ENCODE measurements at places on chromosomes 16 and 17.

- DNase-seq = no peak
These were observed 49.7 kb upstream of the ANKFY1 start for GRCh38 chr17:4313221-4314114.

GRCh38 chr16:68798398-68798797 lies 44.9 kb upstream of the TANGO6 start:
- no peak for DNase-seq

GRCh38 chr16:21685034-21685455 lies 21.3 kb downstream of the OTOA start:
- DNase-seq = no peak

DNA sequence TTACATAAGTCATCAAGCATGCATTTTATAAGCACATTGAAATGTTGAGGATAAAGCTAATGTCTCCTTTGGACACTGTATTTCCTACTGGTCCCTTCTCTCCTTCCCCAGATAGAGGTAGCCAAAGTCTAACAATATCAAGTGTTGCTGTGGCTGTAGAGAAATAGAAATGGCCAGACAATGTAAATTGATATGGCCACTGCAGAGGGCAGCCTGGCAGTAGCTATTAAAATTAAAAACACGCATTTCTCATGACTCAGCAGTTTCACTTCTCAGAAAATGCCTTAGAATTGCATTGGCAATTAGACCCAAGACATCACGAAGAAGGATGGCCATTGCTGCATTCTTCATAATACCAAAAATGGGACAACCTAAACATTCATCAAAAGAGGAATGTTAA lies 46.8 kb upstream of the MRTFB start:
- no peak for DNase-seq

DNA sequence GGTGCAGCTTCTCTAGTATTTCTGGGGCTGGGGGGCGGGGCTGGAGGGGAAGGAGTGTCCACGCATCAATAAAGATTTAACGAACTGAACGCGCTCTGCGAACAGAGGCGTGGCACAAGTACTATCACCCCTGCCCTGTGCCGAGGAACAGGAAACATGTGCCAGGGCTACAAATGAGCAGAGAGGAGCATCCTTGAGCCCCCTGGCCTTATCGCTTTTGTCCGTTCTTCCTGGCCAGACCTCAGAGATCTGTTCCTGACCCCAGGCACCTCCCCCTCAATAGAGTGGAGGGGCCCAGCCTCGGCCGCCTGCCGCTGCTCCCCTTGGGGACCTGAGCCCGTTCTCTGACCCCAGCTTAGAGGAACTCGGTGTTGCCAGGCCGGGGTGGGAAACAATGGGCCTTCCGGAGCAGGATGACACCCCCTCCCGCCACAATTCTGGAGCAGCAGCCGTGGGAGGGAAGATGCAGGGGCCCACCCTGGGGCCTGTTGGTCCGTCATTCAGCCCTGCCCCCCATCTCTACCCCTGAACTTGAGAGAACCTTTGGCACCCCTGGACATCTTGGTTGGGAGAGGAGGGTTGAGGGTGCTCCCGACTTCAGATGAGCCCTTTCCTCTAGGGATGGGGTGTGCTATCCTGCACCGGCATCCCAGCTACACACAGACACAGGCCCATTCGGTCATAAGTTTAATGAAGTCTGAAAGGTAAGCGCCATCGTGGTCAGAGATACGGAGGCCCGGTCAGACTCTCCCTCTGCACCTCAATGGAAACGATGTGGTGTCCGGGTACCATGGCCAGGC lies 1.1 kb downstream of the NAA38 start:
- no peak for DNase-seq

GRCh38 chr16:81469183-81469677 lies 24.6 kb downstream of the CMIP start:
- no peak for DNase-seq

GRCh38 chr17:50175035-50175807 lies 9.4 kb downstream of the SGCA start:
- no peak for DNase-seq

GRCh38 chr16:85210423-85211169 lies 98.3 kb upstream of the CIBAR2 start:
- DNase-seq = peak; percentile 55

DNA sequence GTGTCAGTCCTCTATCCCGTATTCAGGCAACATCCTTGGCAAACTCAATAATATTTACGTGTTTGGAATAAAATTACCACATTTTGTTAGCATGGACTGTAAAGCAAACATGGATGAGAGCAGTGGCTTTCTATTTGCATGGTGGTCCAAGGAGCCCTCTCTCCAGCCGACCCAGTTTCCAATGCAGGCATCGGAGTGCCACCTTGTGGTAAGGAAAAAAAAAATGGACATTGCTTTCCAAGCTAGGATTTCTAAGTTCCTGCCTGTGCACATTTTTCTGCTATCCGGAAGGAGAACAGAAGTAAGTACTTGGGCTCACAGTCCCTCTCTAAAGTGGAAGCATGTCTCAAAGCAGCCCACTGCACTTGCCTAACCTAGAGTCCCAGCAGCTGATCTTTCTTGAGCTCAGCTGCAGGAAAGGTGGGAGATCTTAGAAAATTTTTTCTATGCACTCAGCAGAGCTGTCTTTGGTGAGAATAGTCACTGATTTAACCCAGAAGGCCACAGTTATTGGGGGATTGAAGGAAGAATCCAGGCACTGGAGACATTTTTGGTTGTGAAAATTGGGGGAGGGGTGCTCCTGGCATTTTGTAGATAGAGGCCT lies 46.0 kb upstream of the ERCC4 start:
- peak; percentile 24 for DNase-seq

DNA sequence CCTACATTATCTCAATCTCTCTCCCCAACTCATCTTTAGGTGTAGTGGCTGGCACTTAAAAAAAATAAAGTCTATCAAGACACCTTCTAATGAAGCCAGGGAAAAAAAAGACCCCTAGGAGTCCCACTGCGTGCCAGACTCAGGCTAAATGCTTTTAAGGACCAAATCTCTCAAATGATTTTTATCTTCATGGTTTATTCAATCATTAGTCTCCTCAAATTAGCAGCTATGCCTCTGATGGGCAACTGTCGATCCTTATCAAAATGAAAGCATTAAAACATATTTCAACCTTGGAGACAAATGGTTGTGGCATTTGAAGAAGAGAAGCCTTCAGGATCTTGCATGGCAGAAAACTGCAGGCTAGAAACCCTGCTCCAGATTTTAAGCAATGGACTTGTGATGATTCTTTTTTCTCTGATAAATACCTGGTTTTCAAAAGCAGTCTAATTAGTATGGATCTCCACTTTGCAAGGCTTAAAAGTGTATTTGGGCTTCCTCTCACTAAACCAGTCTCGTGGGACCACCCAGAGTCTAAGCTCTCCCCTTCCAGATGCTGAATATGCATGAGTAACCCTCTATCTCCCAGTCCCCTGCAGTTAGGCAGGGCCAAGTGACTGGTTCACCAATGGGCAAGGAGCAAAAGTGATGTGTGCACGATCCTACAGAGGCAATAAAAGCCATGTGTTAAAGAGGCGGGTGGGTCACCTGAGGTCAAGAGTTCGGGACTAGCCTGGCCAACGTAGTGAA lies 14.9 kb downstream of the ITPRIPL2 start:
- no peak for DNase-seq

- DNase-seq = no peak
These were observed 5.8 kb upstream of the ADGRG1 start for GRCh38 chr16:57622361-57623250.

DNA sequence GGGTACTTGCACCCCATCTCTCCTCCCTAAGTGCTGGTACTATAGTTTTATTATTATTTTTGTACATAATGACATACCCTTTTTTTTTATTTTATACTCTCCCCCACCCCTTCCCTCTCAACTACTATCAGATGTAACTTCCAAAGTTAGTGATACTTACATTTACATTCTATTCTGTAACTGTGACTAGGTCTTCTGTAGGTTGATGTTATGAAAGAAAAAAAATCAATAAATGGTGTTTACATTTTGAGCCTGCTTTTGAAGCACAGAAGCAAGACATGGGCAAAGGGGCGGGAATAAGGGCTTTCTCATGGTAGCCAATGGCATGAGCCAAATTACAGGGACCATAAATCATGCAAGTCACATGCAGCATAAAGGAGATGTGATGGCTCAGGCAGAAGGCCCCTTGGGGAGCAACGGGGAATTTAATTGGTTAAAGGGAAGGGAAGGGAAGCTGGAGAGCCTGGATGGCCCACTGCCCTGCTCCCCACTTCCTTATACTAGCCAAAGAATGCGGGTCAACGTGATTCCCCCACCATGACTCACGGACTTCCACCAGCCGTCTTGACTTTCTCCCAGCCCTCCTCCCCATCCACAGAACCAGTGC lies 2.4 kb upstream of the ACSF2 start:
- no peak for DNase-seq

DNA sequence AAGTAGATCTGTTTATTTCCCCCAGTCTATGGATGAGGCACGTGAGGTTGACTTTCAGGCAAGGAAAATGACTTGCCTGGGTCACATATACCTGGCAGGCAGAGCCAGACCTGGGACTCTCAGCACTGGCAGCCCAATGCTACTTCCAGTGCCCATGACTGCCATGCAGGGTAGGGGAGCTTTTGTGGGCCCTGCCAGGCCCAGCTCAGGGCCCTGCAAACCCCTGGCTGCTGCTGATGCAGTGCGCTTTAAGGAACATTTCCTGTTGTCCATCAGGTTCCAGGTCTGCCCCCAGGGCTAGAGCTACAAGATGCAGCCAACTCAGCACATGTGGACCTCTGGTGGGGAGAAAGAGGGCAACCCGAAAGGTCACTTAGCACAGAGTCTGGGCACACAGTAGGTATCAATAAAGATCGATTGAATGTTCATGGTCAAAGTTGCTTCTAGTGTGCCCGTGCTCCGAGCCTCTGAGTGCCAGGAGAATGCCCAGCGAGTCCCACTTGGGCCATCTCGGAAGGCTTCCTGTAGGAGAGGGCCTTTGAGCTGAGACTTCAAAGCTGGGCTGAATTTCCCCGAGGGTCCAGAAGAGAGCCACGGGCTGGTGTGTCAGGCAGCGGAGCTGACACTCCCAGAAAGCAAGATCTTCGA lies 513 bp upstream of the TBX21 start:
- DNase-seq = no peak

GRCh38 chr16:79811541-79811940 lies 211.0 kb upstream of the MAF start:
- DNase-seq = no peak

DNA sequence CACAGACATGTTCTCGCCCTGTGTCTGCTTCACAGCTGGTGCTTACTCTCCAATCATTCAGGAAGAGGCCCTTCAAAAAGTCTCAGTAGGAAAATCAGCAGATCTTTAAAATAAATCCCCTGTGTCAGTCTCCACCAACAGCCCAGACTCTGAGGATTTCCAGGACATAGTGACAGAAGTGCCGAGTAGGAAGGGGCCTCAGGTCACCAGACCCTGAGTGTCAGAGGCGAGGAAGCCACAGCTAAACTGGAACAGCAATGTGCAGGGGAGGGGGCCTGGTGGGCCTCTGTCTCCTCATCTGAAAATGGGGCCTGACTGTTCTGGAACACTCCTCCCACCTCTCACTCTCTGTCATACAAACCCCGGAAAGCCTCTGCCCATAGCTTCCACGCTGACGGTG lies 6.3 kb downstream of the CACNG4 start:
- no peak for DNase-seq

DNA sequence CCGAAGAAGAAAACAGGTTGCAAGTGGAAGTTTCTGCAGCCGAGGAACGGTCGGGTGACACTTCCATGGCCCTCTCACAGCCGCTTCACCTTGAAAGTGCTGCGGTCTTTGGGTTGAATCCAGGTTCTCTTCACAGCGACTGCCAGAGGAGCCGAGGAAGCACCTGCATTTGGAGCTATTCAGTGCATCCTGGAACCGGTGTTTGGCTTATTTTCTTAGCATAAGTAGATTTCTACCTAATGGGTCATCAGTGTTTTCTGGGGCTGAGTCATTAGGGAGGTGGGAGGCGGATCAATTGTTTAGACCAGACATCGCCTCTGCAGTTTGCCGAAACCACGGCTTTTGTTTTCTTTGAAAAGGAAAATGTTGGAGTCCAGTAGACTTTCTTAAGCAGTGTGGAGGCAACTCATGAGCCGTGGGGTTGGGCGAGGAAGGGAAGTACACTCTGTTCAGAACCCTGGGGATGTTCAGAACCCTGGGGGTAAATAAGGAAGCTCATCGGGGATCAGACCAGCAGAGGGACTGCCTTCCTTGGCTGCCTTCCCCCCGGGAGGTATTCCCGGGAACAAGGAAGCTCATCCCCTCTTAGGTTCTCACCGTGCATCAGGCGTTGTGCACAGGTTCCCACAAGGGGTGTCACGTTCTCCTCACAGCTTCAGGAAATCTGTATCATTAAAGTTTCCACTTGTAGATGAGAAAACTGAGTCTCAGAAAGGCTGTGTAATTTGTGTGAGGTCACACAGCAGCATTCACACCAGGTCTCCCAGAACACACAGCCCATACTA lies 361.5 kb downstream of the SNX29 start:
- DNase-seq = no peak

DNA sequence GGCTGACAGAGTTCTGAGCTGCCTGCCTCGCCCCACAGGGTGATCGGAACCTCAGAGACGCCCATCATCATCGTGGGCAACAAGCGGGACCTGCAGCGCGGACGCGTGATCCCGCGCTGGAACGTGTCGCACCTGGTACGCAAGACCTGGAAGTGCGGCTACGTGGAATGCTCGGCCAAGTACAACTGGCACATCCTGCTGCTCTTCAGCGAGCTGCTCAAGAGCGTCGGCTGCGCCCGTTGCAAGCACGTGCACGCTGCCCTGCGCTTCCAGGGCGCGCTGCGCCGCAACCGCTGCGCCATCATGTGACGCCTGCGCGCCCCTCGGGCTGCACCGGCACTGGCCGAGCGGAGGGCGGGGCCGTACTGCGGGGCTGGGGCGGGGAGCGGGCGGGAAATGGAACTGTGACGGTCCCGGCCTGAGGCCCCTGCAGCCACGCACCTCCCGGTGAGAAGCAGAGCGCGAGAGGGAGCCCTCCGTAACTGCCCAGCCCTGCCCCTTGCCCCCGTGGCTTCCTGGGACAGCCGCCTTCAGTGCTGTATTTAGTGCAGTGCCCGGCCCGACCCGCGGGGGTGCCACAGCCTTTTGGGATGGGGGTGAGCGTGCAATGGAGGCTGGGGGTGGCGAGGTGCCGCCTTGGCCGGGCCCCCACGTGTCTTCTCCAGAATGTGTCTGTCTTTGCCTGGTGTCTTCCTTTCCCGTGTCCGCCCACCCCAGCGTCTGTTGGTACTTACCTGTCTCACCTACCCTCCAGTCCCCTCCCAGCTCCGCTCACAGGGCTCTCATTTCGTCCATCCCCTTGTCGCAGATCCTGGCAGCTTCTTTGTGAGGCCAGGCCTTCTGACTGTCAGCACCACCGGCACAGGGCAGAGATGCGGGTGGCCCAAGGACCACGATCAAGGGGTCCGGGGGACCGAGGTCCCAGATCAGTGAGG lies 9.8 kb downstream of the RASL10B start:
- DNase-seq = no peak

DNA sequence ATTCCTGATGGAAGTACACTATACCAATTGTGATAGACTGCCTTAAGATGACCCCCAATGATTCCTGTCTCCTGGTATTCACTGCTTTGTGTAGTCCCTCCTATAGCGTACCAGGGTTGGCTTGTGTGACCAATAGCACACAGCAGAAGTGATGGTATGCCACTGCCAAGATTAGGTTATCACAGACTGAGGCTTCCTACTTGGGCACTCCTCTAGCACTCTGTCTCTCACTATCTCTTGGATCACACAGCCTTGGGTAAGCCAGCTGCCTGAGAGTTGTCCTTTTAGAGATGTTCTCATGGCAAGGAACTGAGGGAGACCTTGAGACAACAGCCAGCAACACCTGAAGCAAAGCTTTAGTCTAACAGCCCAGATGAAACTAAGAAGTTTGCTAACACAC lies 12.7 kb upstream of the AMFR start:
- no peak for DNase-seq

- no peak for DNase-seq
These were observed 44.8 kb upstream of the FBXO47 start for GRCh38 chr17:39011907-39012468.
